ENCODE measurements at places on chromosomes 1 and 21.

DNA sequence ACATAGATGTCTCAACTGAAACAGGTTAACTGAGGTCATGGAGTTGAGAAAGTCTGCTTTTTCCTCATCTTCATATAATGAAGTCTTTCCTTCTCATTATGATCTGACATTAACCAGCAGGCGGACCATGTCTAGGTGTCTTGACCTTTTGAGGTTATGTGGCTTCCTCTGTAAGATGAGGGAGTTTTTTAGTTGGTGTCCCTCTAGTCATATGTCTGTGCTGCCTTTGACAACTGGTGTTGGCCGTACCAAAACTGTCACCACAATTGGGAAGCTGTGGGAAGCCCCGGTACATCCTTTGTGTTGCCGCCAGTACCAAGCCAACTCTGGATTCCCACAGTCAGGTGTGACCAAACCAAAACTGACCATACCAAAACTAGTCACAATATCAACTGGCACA lies 105.1 kb downstream of the PBX1 start:
- no peak for DNase-seq

DNA sequence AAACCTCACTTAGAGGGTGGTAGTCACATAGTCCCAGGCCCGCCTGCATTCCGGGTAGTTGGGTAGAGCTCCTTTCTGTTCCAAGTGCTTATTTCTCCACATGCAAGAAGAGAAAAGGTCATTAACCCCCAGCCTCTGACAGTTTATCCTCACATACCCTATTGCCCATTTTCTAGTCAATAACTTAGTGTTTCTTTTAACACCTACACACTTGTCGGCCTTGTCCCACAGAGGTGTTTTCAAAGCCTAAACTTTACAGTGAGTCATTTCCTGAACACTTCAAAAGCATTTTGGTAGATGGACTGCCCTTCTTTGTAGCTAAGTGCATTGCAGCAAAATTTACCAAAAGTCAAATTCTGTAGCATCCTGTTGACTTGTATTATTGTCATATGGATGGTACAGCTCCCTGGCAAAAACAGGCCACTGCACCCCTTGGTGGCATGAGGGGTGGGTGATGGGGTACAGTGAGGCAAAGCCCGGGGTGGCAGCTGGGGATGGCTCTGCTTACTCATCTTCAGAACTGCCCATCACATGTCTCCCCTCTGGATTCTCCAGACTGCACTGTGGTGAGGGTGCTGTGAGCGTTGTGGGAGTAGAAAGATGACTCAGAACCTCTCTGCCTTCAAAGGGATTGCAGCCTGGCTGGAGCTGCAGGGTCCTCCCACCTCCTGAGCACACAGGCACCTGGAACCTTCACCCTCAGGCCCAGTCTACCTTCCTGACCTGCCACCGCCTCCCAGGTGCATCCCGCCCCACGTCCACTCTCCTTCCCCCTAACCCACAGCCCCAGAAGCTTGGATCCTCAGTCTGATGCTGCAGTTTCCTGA lies 45.8 kb upstream of the DMRTB1 start:
- peak; percentile 12 for DNase-seq

DNA sequence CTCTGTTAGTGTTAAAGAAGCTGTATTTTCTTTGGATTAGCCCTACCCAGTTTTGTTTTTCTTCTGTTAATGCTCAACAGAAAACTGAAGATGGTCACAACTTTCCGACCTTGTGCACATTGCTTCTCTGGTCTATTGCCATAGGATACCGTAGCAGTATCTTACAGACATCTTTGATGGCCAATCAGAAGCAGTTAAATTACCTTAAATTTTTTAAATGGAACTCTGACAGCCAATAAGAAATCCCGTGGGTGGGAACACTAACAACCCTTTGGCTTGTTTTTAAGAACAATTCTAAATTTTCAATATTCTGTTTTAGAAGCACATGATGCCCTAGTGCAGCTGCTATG lies 17.2 kb downstream of the NFYC start:
- DNase-seq, result no peak

- no peak for DNase-seq
These were observed 6.6 kb downstream of the ATP1A4 start for GRCh38 chr1:160158031-160158430.

Measured in stimulated activated CD4-positive, alpha-beta T cell treated with anti-CD3 and anti-CD28 coated beads, Interleukin-1b, Interleukin-23, amount 100 ng/mL, for 4 hours (primary cell).